ENCODE measurements at places on chromosomes 11 and 22. TPM values are rescaled to one million over a fixed set of nuclear protein-coding genes. Genes with fewer than 3 reads are reported as not detected.

The TREH gene
- total RNA-seq, result not detected

The NCF4 gene
- total RNA-seq, result not detected

The TUBA8 gene
- 9.5 TPM for total RNA-seq

The FBLN1 gene
- total RNA-seq, result 0.14 TPM

The SLC22A12 gene
- total RNA-seq, result not detected
